GOT3 (cell line): ENCODE measurements at places on chromosomes 7 and 10.

DNA sequence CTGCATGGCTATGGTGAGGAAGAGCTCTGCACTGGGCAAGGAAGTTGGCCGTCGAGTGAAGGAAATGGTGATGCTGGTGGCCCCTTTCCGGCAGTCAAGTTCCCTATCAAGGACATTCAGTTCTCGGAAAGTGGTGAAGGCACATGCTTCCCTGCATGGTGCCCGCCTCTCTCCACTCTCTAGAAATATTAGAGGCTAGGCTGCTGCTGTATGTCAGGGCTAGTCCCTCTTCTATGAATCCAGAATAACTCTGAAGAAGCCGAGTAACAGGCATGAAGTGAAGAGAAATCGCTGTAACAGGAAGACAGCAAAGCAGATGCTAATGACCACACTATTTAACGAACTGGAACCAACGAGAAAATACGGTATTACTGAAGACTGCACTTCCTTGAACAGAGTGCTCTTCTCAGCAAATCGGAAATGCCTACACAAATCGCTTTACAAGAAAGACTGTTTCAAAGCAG is 5.4 kb downstream of the IDI1 start:
- no peak for DNase-seq

DNA sequence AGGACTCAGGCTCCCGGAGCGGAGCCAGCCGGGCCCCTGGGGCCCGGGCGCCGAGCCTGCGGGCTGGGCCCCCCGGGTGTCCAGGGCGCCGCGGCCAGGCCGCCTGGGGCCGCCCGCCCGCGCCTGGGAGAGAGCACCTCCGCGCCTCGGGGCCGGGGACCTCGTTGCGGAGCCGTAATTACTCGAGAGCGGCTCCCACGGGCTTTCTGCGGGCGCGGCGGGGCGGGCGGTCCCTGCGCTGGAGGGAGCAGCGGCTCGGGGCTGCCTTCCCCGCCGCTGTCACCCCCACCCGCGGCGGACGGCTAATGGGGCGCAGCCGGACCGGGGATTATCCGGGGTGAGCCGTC is 1.5 kb downstream of the GNB2 start:
- no peak for DNase-seq

DNA sequence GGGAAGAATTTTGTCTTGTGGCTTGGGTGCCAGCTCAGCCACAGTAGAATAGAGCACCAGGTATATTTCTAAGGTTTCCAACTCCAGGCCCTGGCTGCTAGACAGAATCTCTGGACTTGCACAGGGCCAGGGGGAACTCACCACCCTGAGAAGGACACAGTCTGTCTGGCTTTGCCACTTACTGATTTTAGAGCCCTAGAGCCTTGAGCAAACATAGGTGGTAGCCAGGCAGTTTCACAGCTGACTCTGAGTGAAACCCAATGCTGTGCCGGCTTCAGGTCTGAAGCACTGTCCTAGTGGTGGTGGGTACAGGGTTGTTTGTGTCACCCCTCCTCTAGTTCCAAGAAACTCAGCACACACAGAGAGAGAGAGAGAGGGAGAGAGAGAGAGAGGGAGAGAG is 81.6 kb downstream of the TES start:
- no peak for DNase-seq

DNA sequence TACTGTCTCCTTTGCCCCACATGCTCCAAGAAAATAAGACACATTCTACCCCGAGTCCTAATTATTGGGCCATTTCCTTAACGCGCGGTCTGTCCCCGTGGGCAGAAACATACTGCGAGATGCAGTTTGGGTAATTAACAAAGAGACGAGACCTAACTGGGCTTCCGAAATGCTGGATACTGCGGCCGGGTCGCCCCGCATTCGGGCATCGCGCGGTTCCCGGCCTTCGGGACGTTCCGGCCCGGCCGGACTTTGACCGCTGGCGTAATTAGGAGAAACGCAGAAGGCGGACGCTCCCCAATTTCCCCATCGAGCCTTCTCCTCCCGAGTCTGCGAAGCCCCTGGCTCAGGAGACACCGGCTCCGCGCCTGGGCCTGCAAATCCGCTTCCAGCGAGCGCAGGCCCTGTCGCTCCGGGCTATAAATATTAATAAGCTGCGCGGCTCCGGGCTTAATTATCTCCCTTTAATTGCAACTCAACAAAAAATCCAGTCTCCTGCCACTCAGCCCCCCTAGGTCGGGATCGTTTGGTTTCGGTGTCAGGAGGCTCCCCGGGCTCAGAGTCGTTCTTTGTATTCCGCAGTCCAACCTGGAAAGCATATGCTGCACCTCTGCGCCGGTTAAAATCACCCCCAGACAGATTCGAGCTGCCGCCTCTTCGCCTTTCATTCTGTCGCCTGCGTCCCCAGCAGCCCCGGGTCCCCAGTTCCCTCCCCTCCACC is 131.5 kb downstream of the SPAG6 start:
- DNase-seq = no peak

- no peak for DNase-seq
Measured at GRCh38 chr10:99555825-99556523, 23.2 kb downstream of the NKX2-3 start.

DNA sequence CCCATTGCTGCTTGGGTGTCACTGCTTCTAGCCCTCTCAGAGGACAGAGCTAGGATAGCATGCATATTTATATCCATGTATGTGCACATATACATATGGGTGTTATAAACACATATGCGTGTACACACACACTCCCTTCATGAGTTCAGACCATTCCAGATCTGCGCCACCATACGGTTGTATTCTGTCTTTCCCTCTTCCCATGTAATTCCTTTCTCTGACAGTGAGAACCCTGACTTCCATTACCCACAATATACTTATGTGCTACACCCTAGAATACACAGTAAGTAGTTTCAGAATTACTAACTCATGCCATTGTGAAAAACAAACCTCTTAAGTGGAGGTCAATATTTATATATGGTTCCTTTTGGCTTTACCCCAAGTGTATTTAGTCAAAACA is 116.6 kb upstream of the SAMD8 start:
- no peak for DNase-seq

- no peak for DNase-seq
Measured at GRCh38 chr7:100102950-100103840, 1.8 kb downstream of the AP4M1 start.

- no peak for DNase-seq
Measured at GRCh38 chr7:126541406-126541805, 711.3 kb downstream of the GRM8 start.
